Stimulated activated CD4-positive, alpha-beta T cell treated with anti-CD3 and anti-CD28 coated beads, Interleukin-1b, Interleukin-23, amount 100 ng/mL, for 48 hours (primary cell): ENCODE measurements at places on chromosomes 4 and X.

DNA sequence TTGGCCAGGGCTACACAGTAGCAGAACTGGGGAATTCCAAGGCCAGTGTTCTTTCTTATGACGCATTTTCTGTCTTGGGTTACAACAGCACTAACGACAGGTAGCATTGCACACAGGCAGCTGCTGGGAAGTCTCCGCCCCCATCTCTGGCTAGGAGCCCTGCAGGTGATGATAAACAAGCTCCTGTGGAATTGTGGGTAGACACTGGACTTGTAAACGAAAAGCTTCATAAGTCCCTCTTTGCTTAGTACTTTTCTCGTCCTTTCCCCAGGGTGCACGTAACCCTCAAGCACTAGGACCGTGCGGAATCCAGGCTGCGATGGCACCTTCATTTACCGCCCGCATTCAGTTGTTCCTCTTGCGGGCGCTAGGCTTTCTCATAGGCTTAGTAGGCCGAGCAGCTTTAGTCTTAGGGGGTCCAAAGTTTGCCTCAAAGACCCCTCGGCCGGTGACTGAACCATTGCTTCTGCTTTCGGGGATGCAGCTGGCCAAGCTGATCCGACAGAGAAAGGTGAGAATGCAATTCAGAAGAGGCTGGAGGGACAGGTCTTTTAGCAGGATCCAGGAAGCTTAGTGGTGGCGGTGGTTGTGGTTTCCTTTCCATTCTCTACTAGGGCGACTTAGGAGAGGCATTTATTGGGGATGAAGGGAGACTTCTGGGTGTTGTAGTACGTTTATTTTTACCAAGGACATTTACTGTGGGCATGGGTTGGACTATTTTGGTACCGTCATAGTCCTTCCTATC, at the start of gene FAAH2:
FAAH2 (plus strand) TSS at position 200 of the 745 bp plus-strand sequence; CDS start at position 320, 120 bp downstream.
- DNase-seq: peak; percentile 63

- no peak for DNase-seq
Observed at GRCh38 chr4:105956569-105956968, 61.3 kb downstream of the NPNT start.

GRCh38 chrX:133726211-133726630, 259.2 kb downstream of the GPC3 start:
- no peak for DNase-seq

DNA sequence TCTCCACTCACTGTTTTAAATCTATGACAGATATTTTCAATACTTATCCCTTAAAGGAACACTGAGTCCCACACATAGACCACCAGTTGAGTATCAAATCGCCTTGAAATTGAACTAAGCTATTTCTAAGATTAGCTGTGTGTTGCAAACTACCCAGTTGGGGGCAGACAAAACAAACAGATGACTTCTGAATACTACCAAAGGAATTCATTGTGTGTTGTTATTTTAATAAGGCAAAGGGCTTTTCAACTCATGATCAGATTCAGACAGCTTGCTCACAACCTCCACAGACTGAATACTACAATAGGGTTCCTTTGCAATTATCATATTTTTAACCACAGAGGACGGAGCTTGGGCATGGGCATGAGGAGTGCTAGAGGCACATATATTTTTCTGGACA, 283.0 kb upstream of the GPC4 start:
- no peak for DNase-seq

DNA sequence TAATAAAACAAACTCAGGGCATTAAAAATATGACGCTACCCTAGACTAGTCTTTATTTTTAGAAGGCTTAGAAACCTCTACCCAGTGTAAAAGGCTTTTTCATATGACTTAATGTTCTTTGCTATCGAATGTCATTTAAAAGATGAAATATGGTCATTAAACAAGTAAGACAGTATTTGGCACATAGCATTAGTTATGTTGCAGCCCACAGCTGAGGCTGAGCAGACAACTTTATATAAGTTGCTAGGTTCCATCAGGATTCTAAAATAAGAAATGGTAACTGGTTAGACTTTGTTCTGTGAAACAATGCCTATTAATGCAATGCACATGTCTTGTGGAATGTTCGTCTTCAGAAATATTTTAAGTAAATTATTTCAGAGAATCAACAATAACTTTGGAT, 10.4 kb upstream of the PRSS12 start:
- DNase-seq: no peak

- no peak for DNase-seq
Observed at GRCh38 chr4:185212581-185212980, 3.2 kb downstream of the SNX25 start.

- no peak for DNase-seq
Observed at GRCh38 chr4:26122690-26123089, 198.1 kb upstream of the RBPJ start.
